ENCODE measurements at places on chromosomes 12 and 14.

DNA sequence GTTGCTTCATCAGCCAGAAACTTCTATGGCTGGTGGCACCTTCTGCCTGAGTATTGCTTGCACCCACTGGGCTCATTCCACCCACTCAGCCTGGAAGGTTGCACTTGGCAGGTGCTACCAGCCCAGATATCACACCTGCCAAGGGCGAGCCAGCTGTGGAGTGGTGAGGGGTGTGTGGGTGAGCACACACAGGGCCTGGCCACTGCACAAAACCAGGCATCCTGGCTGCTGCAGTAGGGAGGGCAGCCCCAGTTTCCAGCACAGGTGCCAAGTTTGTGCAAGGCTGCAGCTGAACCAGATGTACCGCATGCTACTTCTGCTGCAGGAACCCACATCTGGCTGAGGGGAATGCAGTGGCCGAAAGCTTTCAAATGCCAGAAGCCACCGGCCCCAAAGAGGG, 1147.8 kb downstream of the FSCB start:
- no peak for DNase-seq

GRCh38 chr12:92224685-92225331, 79.2 kb upstream of the BTG1 start:
- peak; percentile 29 for DNase-seq

GRCh38 chr14:64841772-64842750, 37.6 kb downstream of the SPTB start:
- no peak for DNase-seq

- no peak for DNase-seq
Measured at GRCh38 chr14:79056879-79057278, 886.7 kb downstream of the NRXN3 start.

GRCh38 chr12:64652346-64652745, 42.1 kb downstream of the RASSF3 start:
- DNase-seq: no peak
